ENCODE measurements at places on chromosomes 6 and 20.

GRCh38 chr6:9131616-9132015 lies 696.3 kb upstream of the SLC35B3 start:
- no peak for DNase-seq

DNA sequence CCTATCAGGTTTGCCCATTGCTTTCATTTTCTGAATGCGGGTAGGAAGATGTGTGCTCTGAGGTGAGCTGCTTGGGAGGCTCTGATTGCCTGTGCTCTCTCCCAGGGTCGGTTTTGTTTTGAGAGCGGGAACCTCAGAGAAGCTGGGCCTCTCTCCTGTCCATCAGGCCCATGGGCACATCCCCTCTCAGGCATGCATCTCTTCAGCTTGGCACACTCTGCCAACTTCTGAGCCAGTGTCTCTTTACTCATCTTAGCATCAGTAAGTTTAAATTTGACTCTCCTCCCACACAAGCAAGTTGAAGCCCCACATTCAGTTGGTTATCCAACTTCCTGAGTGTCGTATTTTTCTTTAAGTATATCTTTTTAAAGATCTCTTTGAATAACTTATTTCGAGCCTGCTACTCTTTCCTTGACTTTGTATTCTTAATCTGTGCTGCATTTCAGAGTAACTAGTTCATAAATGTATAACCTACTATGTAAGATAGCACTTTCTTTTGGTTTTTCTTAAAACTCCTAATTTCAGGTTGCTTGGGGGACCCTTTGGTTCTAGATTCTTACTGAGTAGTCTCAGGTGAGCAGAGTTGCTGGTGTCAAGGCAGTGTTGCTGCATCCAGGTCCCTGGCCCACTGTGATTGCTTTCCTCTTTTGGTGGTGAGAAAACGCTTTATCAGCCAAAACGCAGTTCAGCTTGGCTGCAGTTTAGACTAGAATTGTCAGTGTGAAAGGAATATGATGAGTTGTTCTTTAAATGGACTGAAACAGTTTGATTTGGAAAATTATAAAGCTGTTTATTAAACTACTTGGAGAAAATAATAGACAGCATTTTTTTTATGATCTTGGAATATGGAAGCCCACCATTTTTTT lies 54.8 kb downstream of the SNX9 start:
- no peak for DNase-seq

DNA sequence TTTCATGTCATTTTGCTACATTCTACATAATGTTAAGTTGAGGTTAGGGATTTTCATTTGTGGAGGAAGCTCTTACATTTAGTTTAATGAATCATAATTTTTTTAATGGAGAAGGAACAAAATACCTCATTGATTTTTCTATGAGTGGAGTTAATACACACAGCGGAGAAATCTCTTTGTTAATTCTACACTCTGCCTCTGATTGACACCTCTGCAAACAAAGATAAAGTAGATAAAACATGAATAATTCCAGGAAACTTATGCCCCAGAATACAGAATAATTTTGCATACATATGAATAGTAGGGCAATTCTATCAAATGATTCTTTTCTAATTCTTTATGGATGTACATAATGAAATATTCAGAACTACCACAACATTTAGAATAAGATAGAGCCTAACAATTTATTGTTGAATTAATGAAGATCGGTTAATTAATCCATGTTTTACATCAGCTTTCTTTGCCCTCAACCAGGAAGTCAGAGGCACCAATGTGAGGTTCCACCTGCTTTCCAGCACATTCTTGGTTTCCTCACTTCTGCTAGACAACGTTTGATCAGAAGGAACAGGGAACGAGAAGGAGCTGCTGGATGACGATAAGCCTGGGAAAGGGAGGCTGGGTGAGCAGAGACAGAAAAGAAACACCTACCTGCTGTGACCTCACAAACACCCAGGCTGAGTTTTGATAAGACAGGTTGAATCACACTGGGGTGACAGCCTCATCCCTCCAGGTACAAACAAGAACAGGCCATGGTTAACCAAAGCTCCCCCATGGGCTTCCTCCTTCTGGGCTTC lies 4.3 kb downstream of the OR2H1 start:
- DNase-seq = no peak

DNA sequence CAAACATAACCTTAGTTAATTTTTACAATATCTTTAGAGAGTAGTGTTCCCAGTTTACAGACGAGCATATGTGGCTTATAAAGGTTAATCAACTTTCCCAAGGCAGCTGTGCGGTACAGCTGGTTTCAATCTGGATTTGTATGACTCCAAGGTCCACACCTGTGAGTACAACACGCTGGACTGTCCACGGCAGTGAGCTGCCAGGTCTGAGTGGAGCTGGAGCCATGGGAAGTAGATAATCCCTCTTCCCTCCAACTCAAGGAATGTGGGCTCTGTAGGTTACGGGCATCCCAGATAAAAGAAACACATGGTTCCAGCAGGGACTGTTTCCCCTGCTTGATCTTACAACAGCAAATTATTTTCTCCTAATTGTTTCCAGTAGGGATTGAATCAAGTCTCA lies 102.2 kb downstream of the SOD2 start:
- DNase-seq = no peak

GRCh38 chr20:44648068-44648467 lies 3.4 kb downstream of the ADA start:
- no peak for DNase-seq

GRCh38 chr6:78427386-78427785 lies 440.0 kb upstream of the IRAK1BP1 start:
- no peak for DNase-seq

DNA sequence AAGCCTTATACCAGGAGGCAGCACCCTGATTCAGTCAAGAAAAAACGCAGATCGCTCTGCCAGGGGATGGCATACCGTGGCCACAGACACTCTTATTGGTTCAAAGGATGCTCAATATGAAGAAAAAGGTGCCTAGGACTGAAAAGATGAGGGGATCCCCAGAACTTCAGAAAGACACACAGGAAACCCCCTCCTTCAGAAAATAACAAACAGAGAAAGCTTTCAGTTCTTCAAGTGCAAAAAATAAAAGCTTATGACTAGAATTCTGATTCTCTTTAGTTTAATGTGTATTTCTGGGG lies 17.7 kb upstream of the MYB start:
- DNase-seq = no peak

GRCh38 chr20:19161336-19161735 lies 51.1 kb upstream of the SLC24A3 start:
- DNase-seq = no peak

- DNase-seq = no peak
These were observed 20.7 kb upstream of the ENPP1 start for GRCh38 chr6:131787079-131787478.

DNA sequence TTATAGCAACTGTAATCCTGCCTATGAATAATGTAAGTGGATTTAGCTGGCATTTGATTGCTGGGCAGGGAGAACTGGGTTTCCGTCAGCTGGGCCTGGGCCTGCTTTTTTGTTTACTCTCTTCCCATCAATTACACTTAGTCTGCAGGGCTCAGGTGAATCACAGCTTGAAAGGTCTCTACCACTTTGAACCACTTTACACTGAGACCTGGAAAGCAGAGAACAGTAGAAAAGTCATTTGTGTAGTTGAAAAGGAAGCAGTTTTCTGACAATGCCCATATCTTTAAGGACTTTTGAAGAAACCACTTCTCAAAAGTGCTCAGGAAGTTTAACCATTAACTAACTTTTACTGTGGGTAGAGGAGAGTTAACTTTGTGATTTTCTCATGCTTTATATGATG lies 315.4 kb upstream of the SASH1 start:
- DNase-seq = no peak

GRCh38 chr6:46581459-46582177 lies 71.0 kb downstream of the CYP39A1 start:
- no peak for DNase-seq

DNA sequence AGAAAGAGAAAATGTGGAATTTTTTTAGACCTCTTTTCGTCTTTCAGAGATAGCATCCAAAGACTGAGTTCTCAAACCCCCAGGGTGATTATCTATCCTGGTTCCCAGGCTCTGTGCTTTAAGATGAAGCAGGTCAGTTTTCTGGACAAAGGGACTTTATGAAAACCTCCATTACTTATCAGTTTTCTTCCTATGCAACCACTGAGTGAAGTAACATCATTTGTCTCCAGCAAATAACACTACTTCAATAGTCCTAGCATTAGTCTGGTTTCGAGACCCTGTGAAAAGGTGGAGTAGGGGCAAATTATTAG lies 18.3 kb upstream of the HLA-DRB1 start:
- DNase-seq = no peak

DNA sequence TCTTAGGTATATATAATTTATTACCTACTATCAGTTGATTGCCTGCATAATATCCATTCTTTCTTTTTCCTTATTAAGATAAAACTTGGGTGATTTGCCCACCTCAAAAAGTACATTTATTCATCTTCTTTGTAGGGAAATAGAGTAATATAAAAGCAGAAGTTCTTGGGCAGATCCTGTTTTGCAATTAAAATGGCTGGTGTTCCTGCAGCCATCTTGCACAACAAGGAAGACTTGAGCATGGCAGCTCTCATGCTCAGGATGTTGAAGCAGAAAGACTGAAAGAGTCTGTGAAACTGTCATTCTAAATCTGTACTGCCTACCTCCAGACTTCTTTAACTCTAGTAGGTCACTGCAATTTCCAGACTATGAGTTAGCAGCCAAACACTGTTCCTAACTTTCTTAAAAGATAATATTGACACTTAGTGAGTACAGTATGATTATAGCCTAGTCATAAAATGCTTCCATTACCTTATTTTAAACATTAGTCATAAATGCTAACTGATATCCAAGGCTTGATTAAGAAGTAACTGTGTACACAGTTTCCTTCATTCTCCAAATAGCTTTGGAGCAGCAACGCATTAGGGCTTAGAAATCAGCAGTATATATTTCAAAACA lies 24.6 kb upstream of the HTR1B start:
- no peak for DNase-seq

- no peak for DNase-seq
These were observed 8.0 kb downstream of the SLC22A3 start for GRCh38 chr6:160356074-160356744.

DNA sequence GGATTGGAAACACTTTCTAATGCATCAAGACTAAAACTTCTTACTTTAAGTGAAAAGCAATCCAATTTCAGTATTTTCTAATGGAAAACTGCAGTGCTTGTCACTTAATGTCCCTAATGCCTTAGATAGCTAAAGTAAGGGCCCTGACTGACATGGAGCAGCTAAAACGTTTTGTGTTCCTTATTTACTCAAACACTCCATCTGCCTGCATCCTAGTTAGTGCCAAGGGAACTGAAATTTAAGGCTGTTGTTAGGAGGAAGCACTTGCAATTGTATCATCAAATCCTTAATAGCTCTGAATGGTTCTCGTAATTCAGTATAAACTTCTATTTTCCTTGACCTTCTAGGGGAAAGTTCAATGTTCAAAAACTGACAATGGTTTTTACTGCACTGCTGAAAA lies 127.4 kb downstream of the GJA10 start:
- no peak for DNase-seq

- DNase-seq = no peak
These were observed 91.9 kb downstream of the LMBRD1 start for GRCh38 chr6:69704916-69705315.

DNA sequence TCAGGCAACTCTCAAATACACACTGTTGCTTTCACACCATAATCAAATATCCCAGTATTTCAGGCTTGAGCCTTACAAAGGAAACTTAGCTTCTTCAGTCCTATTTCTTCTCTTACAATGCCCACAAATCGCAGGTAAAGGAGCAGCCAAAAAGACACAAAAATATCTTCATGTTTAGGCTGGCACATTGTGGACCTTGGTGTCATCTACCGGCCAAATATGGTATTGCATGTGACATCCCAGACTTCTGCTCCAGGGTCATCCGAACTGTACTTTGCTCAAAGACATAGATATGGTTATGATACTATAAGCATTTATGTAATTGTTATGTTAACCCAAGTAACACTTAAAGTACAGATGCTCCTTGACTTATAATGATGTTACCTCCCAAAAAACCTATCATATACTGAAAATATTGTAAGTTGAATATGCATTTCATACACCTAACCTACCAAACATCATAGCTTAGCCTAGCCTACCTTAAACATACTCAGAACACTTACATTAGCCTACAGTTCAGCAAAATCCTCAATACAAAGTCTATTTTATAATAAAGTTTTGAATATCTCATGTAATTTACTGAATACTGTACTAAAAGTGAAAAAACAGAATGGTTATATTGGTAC lies 4.6 kb downstream of the OR2H2 start:
- DNase-seq = no peak

DNA sequence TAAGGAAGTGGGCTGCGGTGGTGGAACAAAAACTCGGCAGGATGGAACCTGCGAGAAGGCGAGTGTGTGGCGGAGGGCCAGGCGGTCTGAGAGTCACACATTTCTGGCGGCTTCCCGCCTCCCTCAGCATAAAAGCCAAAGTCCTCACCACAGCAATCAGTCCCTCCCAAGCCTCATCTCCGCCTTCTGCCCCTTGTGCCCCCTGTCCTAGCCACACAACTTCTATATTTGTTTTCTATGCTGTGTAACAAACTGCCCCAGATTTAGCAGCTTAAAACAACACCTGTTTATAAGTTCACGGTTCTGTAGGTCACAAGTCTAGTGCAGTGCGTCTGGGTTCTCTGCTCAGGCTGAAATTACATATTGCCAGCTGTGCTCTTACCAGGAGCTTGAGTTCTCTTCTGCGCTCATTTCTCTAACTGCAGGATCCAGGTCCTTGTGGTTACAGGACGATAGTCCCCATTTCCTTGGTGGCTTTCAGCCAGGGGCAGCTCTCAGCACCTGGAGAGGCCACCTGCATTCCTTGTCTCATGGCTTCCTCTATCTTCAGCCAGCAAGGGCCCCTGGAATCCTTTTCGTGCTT lies 11.7 kb upstream of the SPO11 start:
- DNase-seq = no peak

DNA sequence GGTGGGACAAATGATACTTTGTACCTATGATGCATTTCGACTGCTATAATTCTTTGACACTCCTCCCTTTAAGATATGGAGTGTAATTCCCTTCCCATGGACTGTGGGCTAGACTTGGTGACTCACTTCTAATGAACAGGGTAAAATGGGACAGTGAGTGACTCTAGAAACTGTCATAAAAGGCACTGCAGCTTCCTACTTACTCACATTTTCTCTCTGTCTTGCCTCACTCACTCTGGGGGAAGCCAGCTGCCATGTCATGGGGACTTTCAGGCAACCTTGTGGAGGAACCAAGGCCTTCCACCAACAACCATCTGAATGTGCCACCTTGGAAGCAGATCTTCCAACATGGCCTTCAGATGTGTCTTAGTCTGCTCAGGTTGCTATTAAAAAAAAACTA lies 12.9 kb upstream of the GFOD1 start:
- DNase-seq = no peak

DNA sequence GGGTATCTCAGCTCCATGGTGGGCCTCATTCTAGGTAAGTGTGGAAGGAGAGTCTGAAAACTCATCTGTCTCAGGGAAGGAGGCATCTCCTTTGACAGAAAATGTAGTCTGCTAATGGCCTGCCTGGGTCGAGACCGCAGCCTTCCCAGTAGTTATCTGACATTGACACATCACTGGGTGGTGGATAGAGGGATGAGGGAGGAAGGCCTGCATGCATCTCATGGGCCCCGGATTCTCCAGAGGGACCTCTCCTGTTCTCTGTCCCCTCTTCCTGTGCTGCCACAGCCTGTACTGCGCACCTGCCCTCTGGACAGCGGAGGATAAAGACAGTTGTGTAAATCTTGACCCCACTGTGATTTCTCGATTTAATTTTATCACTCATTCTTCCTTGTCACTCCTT lies 4.7 kb downstream of the PCMTD2 start:
- no peak for DNase-seq

GRCh38 chr6:166296035-166296883 lies 11.9 kb downstream of the PRR18 start:
- DNase-seq = no peak

GRCh38 chr6:169994739-169995138 lies 243.3 kb downstream of the ERMARD start:
- no peak for DNase-seq
